KG1 (cell line): ENCODE measurements at places on chromosomes 2 and 18.

- no peak for DNase-seq
Observed at GRCh38 chr2:80519121-80519643, 214.6 kb upstream of the LRRTM1 start.

DNA sequence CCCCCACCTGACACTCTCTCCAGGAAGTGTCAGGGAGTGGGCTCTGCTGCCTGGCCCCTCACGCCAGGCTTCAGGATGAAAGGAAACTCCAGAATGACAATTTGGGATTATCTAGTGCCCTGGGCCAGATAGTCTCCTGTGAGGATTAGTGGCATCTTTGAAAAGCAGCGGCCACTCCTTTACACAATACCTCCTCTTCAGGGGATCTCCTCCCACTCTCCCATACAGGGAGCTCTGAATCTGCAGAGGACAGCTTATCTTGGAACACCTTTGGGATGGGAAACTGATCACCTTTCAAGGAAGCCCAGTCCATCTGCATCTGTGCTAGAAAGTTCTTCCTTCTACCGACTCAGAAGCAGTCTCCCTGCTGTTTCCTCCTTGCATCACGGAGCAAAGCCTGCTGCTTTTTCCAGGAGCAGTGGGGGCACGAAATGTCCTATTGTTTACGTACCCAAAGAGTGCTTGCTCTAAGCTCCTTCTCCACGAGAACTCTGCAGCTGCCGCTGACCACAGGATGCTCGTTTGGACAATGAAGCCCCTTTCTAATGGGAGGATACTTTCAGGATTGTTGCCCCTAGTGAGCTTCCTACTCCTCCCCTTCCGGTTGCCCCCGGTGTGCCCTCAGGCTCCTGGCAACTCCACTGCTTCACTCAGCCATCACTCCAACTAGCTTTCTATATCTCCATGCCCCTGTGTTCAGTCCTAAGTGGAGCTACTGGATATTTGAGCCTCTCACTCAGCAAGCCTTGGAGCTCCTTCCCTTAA lies 31.5 kb downstream of the SIX3 start:
- DNase-seq = no peak

DNA sequence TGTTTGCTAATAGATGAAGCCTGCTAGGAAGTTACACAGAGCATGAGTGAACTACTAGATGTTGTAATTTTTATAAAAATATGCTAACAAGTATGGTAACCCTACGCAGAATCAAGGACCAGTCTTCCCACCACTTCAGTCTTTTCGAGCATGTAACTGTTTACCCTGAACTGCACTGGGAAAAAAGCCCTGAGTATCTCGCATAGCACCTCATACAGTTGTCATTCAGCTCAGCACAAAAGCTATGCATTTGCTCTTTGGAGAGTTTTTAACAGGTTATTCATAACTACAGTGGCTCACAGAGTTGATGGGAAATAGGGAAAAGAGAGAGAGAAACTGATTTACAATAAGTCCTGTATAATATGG lies 42.7 kb downstream of the DYNC1I2 start:
- no peak for DNase-seq

GRCh38 chr2:236993286-236993685 lies 92.4 kb upstream of the COPS8 start:
- DNase-seq = no peak

GRCh38 chr2:235765181-235765820 lies 271.5 kb downstream of the AGAP1 start:
- DNase-seq = no peak

DNA sequence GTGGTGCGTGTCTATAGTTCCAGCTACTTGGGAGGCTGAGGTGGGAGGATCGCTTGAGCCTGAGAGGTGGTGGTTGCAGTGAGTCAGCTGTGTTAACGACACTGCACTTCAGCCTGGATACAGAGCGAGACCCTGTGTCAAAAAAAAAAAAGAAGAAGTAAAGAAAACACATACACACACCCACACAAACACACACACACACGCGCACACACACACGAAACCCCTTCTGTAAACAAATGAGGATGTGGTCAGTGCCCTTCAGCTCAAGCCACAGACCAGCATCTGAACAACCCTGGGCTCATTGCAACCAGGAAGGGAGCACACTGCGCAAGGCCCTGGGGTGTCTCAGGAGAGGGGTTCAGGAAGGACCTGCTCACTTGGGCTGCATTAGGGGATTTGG lies 47.9 kb upstream of the KCNF1 start:
- peak; percentile 6 for DNase-seq

GRCh38 chr18:56709463-56709862 lies 58.3 kb downstream of the WDR7 start:
- DNase-seq = peak; percentile 7

DNA sequence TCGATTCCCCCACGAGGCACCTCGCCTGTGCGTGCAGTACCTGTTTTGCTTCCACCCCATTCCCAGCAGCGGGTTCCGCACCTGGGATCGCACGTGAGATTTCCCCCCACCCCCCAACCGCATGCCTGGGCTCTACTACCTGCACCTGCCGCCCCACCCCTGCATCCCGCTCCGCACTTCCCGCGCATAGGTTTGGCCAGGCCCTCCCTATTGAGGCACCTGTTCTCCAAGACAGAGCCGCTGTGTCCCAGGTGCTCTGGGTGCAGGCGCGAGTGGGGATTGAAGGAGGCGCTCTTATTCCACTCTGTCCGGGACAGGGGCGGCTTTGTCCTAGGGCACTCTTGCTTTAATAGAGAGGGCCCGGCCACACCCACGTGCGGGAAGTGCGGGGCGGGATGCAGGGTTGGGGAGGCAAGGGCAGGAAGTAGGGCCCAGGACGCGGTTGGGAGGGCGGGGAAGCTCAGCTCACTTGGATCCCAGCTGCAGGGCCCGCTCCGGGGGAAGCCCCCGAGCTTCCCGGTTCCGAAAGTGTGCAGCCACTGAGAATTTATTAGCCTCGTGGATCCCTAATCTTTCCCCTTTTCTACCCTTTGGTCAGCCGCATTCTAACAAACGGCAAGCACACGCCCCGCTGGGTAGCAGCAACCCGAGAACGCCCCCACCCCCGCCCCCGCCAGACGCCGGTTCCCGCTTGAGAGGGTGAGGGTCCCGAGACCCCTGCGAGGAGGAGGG lies 670 bp upstream of the MOCOS start:
- DNase-seq = no peak

DNA sequence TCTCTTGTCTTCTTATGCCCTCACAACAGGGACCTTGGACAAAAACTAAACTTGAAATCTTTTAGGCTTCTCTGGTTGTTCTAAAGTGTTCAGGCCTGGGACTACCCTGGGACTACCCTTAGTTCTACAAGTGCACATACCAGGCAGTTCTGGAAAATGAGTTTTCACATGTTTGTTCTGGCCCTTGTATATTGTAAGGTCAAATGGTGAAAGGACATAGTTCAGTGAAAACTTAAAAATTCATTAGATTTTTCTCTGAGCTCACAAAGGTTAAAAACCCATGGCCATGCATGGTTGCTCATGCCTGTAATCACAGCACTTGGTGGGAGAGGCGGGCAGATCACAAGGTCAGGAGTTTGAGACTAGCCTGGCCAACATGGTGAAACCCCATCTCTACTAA lies 875.5 kb upstream of the FAM98A start:
- DNase-seq = no peak

DNA sequence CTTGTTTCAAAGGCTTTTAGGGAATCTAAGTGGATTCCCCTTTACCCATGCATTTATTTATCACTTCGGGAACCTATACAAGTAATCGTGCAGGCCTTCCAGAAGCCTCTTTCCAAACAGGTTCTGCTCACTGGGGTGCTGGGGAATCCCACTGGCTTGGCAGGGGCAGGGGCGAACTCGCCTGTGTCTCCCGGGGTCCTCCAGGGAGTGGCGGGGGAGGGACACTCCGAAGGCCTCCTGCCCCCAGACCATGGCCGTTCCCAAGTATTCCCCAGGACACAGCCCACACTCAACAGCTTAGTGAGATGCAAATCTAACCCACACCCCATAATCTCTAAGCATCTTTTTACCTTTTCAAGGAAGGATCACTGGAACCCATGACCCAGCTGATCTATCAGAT lies 6.5 kb downstream of the DNMT3A start:
- no peak for DNase-seq

DNA sequence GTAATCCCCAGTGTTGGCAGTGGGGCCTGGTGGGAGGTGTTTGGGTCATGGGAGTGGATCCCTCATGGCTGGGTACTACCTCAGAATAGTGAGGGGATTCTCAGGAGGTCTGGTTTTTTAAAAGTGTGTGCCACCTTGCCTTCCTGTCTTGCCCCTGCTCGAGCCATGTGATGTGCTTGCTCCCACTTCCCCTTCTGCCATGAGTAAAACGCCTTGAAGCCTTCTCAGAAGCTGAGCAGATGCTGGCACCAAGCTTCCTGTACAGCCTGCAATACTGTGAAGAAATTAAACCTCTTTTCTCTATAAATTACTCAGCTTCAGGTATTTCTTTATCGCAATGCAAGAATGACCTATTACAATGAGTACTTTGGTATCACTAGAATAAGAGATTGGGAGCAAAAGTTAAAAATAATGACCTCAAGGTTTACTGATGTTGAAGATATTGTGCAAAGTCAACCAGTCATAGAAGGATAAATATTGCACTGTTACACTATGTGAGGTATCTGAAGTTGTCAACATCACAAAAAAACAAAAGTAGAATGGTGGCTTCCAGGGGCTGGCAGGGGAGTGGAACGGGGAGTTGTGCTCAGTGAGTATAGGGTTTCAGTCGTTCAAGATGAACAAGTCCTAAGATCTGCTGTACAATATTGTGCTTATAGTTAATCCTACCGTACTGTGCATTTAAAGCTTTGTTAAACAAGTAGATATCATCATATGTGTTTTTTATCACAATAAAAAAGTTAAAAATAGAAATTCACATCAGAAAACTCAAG lies 938.3 kb upstream of the CNTNAP5 start:
- no peak for DNase-seq

DNA sequence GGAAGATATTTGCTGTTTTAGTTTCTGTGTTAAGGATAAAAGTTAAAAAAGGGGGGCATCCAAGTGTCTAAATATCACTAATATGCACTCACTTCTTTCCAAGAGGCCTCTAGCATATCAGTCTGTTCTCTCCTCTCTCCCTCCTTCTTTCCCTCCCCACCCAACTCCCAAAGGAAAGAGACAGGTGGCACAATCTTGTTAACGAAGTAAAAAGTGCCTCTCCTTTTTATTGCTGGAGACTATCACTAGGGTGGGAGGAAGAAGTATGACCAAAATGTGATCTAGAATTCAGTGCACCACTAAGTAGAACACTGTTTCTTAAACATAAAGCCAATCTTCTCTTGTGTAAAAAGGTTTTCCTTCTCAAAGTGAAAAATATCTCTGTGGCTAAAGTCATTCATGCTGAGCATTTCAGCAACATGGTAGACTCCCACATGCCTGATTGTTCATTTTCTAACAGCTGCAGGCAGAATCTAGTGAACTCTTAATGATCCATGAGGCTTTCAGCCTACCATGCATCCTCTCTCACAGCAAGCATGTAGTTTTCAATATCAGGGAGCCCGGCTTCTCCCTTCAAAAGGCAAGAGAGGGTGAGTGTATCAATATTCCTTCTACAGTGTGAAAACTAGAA lies 39.5 kb downstream of the RNU4ATAC start:
- no peak for DNase-seq
